ENCODE measurements at places on chromosomes 5 and 9. TPM values are rescaled to one million over a fixed set of nuclear protein-coding genes. Genes with fewer than 3 reads are reported as not detected.

DNA sequence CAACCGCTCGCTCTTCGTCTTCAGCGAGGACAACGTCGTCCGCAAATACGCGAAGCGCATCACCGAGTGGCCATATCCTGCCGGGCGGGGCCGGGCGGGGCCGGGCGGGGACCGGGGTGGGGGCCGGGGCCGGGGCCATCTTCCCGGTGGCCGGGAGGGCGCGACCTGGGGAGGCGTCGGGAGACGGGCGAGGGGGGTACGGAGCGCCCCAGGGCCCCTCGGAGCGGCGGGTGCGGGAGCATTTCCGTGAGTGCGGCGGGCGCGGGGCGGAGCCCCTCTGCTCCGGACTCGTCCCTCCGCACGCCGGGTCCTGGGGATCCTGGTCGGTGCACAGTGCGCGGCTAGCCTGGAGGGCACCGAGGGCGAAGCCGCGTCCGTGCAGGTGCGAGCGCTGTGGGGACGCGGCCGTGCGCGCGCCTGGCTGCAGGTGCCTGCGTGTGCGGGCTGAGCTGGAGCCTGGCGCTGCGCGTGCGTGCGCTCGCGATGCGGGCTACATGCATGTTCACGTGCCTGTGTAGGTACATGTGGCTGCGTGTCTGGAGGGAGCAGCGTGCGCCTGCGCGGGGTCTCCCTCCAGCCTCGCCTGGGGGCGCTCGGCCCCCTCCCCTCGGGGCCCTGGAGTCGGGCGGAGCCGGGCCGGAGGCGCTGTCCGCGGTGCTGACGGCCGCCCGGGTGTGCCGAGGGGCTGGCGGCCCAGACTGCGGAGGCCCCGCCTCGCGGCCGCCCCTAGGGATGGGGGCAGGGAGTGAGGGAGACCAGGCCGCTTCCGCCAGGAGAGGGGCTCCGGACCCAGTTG is 762 bp downstream of the CACNA1B start:
- no peak for DNase-seq

The SKIC3 gene
- total RNA-seq = 87.3 TPM

The IL9 gene
- total RNA-seq = not detected

The SELENOP gene
- 7.2 TPM for total RNA-seq

The KLF4 gene
- 3.6 TPM for total RNA-seq
